ENCODE measurements at places on chromosomes 11 and 22.

DNA sequence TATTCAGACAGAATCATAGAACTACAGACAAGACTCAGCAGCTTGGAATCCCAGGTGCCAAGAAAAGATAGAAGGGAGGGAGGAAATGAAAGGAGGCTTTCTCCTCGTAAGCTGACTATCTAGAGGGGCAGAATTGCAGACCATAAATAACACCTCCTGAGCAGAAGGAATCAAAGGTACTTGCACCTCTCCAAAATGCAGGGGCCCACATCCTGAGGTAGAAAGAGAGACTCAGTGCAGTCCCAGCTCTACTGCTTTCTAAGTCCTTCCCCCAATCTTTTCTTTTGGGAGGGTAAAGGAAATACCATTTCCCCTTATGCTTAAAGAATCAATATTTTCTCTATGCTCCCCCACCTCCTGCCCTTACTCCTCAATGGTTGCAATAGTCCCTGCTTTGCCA, 55.2 kb downstream of the SYTL2 start:
- no peak for DNase-seq

DNA sequence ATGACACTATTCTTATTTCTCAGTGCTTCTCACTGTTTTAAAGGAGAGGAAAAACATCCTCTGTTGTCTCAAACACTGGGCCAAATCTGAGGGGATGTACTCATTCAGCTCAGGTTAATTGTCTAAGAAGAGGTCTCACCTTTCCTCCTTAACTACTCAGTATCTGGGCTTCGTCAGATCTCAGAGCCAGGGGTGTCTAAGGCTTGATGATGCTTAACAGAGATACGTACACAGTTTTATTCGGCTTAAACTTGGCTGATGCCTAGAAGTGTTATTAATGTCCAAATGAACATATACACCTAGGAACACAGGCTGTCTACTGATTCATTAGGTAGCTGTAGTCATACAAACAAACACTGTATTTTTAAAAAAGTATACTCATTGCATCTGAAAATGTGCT, 85.8 kb downstream of the UVRAG start:
- no peak for DNase-seq

- no peak for DNase-seq
Measured at GRCh38 chr11:116109228-116109627, 605.0 kb upstream of the CADM1 start.

- DNase-seq, result peak; percentile 11
Measured at GRCh38 chr22:30485362-30485988, 13.7 kb upstream of the SEC14L3 start.

- DNase-seq, result no peak
Measured at GRCh38 chr11:1842149-1843097, 3.6 kb downstream of the TNNI2 start.

DNA sequence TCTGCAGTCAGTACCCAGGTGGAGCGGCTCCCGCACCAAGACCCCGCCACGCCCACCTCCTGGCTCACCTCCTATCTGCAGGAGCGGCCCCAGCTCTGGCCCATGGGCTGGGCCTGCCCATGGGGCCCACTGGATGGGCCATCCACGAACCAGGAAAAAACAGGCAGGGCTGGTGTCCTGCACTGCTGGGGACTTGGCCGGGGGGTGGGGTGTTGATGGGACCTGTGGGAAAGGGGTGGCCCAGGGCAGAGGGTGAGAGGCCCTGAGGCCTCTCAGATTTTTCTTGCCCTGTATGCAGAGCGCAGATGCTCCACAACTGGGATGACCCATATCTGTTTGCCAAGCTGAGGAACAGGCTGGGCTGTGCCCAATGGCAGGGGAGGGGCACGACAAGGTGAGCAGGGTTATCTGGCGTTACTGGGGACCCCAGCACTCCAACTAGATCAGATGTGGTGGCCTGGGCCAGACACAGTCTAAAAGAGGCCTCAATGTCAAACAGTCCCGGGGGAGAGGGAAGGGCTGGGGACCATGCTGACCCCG, 2.7 kb upstream of the PIM3 start:
- no peak for DNase-seq

- DNase-seq, result no peak
Measured at GRCh38 chr11:66190786-66191185, 77.7 kb upstream of the RAB1B start.

All from NCI-H1105 (cell line).